ENCODE measurements at places on chromosomes 5 and 9.

DNA sequence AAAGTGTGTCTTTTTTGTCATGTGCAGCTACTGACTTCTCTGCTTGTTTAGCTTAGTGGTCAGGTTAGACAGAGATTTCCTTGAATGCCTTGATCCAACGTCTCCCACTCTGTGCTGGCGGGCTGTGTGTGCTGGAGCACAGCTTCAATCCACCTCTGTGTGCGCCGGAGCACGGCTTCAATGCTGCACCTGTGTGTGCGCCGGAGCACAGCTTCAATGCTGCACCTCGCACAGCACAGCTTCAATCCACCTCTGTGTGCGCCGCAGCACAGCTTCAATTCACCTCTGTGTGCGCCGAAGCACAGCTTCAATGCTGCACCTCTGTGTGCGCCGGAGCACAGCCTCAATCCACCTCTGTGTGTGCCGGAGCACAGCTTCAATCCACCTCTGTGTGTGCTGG lies 69.0 kb upstream of the PHYKPL start:
- no peak for ATAC-seq

- ATAC-seq, result no peak
These were observed 69.8 kb downstream of the JMY start for GRCh38 chr5:79305706-79306105.

GRCh38 chr9:82284758-82285157 lies 296.2 kb downstream of the SPATA31D1 start:
- no peak for ATAC-seq

DNA sequence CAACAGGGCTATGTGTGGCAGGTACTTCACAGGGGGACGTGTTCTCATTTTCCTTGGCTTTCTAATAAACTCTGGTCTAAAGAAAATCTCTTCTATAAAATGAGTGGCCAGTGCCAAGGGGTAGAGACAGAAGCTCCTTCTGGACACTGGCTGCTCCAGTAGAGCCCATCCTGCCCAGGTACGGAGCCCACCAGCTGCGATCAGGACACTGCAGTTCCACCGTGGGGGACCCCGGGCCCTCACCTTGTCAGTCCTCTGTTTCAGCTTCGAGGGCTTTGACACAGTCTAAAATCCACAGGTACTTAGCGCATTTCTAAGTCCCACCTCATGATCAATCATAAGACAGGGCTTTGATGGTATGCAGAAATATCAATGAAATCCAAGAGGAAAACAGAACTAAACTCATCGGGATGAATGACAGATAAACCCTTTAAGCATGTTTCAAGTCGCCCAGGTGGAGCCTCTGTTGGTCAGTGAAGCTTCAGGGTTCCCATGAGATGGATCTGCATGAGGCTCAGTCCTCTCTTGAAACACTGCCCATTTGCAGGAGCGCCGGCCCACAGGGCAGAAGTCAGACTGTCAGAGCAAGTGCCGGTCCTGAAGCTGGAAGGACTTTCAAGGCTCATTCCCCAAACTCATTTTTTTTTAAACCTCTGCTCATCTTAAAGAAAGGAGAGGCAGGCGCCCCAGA lies 20.3 kb upstream of the TERT start:
- ATAC-seq, result no peak

DNA sequence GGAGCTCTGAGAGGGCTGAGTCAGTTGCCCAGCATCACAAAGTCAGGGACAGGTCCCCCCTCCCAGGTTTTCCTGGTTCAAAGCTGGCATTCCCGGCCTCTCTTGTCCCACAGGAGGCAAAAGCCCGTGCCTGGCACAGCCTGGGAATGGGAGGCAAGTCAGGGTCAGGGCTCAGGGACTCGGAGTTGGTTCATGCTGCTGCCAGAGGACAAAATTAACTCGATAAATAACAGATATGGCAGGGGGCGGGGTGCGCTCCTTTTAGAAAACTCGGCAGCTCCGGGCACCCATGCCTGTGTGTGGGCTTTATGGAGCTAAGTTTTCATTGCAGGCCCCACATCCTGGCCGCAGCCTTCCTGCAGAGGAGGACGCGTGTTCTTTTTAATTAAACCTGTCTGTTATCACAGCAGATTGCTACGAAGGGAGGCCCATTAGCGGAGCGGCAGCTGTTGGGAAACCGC lies 62.8 kb upstream of the LMX1B start:
- ATAC-seq, result no peak

GRCh38 chr5:25641124-25641523 lies 996.3 kb upstream of the CDH10 start:
- ATAC-seq, result no peak

DNA sequence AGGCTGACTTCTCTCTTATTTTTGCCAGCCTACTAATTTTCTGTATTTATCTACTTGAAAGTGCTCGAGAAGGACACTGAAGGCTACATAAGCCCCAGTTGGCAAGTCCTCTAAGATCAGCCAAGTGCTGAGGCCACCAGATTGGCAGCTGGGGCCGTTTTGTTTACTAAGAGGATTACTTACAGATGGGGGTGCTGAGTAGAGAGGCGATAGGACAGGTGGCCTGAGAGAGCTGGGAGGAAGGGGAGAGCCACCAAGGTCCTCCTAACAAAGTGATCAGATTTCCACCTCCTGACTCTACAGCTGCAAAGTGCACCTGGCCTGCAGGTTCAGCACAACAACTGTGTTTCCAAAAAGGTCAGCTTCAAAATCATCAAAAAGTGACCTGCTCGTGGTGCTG lies 32.9 kb downstream of the FRMD3 start:
- ATAC-seq, result no peak

DNA sequence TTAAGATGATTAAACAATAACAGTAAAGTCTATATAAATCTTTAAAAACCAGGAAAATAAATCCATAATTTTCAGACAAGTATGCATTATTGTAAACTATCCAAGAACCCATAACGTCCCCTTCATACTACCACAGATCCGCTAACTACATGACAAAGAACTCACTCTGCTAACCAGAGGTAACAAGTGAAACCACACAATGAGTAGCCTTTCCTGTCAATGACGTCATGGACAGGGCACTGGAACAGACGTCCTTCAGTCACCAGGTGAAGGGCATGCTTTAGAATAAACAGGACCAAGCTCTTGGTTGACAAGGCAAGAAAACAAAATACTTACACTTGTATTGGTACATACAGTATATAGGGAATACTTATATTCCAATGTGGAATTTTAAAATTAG lies 45.2 kb downstream of the RNF130 start:
- ATAC-seq, result no peak

DNA sequence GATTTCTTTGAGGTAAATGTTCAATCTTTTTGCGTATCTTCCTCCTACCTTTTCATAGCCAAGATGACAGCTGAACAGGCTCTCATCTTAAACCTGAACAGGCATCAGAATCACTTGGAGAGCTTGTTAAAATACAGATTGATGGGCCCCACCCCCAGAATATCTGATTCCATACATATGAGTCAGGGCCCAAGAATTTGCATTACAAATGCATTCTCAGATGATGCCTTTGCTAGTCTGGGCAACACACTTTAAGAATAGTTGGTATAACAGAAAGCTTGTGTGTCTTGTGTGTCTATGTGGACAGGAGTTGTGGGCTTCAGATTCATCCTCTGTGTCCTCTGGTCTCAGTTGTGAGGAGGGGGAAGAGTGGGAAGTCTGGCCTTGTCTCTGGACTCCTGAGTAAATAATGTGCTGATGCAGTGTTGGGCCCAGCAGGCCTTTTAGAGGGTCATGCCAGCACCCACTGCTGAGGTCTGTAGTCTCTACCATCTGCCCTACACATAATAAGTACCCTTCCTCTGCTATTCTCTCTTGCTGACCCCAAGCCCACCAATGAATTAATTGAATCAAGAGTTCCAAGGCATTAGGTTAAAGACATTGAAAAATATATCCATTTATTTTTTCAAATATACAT lies 43.1 kb downstream of the PTCD2 start:
- no peak for ATAC-seq

- no peak for ATAC-seq
These were observed 175.9 kb downstream of the GAS1 start for GRCh38 chr9:86771420-86771819.

GRCh38 chr5:54553659-54554207 lies 36.2 kb downstream of the SNX18 start:
- no peak for ATAC-seq

- no peak for ATAC-seq
These were observed 78.1 kb downstream of the ADAMTS2 start for GRCh38 chr5:179267071-179267670.

DNA sequence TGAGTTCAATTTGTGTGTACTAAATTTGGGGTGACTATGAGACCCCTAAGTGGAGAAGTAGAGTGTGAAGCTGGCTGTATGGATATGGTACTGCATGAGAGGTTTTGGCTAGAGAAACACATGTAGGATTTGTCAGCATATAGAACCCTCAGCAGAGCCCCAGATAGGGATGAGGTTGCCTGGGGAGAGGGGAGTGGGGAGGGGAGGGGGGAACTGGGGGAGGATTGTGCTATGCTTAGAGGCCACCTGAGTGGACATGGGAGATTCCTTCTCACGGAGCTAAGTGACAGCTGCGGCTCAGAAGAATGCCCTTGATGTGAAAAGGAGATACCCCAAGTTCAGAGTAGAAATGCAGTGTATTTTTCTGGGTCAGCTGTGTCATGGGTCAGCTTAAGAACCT lies 11.2 kb downstream of the SLC22A5 start:
- no peak for ATAC-seq

DNA sequence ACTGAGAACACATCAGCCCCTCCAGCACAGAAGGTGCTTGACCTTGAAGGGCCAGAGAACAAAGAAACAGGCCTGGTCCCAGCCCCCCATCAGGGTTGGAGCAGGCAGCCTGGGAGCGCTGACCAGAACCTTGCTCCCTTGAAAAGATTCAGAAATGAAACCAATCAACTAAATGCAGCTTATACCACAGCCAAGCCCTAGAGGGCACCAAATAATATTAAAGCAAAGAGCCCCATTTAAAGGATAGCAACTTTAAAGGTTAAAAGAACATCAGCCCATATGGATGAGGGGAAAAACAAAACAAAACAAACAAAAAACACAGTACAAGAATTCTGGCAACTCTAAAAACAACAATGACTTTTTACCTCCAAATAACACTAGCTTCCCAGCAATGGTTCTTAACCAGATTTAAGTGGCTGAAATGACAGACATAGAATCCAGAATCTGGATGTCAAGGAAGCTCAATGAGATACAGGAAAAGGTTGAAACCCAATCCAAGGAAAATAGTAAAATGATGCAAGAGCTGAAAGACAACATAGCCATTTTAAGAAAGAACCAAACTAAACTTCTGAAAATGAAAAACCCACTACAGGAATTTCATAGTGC lies 471.9 kb downstream of the MTRR start:
- ATAC-seq, result no peak

GRCh38 chr9:79623799-79624721 lies 52.3 kb downstream of the TLE4 start:
- ATAC-seq, result peak; percentile 98
